ENCODE measurements at places on chromosomes 5 and 9.
A peak's percentile ranks its signal among the peaks of the same experiment; 100 is the strongest.

DNA sequence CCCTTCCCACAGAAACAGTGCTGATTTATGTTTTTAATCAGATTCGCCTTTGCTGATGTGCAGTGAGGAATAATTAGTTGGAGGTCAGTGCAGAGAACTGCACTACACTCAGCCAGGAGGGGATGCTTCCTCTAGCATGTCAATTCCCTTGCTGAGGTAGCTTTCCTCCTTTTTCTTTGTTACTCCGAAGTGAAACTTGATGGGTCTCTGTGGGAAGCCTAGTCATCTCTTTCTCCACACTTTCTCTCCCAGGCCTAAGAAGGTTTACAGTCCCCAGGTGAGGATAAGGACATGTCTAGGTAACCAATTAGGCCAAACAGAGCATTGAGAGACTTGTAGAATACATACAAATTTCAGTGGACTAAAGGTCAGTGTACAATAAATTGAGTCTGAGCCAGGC lies 461.8 kb downstream of the KIF4B start:
- DNase-seq: no peak

DNA sequence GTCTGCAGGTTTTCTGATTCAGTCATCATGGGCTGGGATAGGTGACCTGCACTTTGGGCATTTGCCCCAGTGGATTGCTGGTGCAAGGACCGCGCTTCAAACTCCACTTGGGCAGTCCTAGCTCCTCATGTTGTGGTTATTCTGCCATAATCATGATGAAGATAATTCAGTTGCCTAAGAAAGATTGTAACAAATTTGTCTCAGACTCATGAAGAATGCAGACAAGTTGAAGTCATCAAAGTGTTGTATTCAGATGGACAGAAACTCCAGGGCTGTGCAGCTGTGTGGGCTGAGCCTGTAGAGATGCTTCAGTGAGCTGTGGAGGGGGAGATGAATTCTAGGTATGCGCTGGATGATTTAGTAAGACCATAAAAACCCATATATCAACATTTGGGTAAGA lies 38.5 kb downstream of the TARS1 start:
- no peak for DNase-seq

- DNase-seq: no peak
These were observed 577 bp downstream of the TUT7 start for GRCh38 chr9:86353655-86354010.

GRCh38 chr5:59587489-59588337 lies 305.8 kb downstream of the PDE4D start:
- no peak for DNase-seq

- DNase-seq: no peak
These were observed 38.3 kb upstream of the ZFYVE16 start for GRCh38 chr5:80369521-80369920.

DNA sequence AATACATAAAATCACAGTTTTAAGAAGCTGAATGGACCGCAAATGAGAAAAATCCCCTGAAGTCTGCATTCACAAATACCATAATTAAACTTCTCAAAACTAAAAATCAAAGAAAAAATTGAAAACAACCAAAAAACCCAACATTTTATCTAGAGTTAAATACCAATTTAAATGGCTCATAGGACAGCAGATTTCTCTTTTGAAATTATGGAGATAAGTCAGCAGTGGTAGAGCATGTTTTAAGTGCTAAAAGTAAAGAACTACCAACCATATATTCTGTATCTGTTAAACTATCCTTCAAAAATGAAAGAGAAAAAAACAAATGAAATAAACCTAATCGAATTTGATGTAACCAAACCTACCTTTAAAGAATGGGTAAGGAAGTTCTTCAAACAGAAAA lies 862.8 kb downstream of the TAF11L14 start:
- DNase-seq: no peak

GRCh38 chr9:79408200-79408599 lies 163.6 kb upstream of the TLE4 start:
- no peak for DNase-seq

GRCh38 chr5:169757016-169757415 lies 119.9 kb downstream of the DOCK2 start:
- no peak for DNase-seq

GRCh38 chr9:111839387-111839786 lies 44.6 kb upstream of the SHOC1 start:
- no peak for DNase-seq

- DNase-seq: no peak
These were observed 27.8 kb upstream of the SLC6A19 start for GRCh38 chr5:1173485-1174070.

DNA sequence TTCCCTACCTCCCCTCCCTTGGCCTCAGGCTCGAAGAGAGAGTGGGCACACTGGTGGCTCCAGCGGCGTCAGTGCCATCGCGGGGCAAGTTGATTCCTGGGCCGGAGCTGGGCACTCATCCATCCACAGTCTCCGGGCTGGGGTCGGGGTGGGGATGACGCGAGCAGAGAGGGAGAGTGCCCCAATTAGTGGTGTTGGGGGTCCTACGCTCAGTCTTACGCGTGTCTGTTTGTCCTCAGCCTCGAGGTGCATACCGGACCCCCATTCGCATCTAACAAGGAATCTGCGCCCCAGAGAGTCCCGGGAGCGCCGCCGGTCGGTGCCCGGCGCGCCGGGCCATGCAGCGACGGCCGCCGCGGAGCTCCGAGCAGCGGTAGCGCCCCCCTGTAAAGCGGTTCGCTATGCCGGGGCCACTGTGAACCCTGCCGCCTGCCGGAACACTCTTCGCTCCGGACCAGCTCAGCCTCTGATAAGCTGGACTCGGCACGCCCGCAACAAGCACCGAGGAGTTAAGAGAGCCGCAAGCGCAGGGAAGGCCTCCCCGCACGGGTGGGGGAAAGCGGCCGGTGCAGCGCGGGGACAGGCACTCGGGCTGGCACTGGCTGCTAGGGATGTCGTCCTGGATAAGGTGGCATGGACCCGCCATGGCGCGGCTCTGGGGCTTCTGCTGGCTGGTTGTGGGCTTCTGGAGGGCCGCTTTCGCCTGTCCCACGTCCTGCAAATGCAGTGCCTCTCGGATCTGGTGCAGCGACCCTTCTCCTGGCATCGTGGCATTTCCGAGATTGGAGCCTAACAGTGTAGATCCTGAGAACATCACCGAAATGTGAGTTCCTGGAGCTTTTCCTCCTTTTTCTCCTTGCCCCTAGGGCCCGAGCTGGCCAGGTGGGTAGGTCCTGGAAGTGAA lies 861 bp downstream of the NTRK2 start:
- DNase-seq: no peak

DNA sequence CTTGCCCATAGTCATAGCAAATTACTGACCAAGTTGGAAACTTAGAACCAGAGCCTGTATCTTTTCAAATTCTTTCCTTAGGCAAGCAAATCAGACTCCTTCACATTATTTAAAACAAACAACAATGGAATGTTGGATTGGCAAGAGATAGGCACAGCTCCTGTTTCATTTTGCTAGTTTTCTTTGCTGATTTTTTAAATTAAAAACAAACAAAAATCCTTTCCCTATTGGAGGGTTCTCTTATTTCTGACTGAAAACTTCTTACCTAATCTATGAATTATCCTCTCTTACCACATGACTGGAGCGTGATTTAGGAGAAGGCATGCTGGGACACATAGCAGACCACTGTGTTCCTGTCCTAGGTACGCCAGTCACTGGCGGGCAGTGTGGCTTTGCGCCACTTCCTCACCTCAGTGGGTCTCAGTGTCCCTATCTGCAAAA lies 63.0 kb downstream of the TTC39B start:
- no peak for DNase-seq

- no peak for DNase-seq
These were observed at the start of gene GGTA1 for GRCh38 chr9:121499427-121500164. TSS of gene GGTA1 (minus strand) at chr9:121499844. CDS start at chr9:121467922, 31,922 bp downstream.

DNA sequence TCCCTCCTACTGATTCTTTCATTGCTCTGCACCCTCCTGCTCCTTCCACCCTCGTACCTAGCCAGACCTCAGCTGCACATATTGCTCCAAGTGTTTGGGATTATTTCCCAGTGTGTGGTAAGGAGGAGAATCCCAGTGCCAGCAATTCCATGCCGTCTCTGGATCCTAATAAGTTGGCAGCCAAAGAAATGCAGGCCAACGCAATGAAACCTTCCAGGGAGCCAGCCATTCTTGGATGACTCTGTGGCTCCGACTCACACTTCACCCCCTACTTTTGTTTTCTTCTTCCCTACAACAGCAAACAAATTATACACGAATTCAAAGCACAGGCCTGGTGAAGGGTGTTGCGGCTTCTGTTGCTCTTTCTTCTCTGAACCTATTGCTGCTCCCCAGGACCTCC lies 82.5 kb upstream of the SLC1A3 start:
- DNase-seq: no peak

DNA sequence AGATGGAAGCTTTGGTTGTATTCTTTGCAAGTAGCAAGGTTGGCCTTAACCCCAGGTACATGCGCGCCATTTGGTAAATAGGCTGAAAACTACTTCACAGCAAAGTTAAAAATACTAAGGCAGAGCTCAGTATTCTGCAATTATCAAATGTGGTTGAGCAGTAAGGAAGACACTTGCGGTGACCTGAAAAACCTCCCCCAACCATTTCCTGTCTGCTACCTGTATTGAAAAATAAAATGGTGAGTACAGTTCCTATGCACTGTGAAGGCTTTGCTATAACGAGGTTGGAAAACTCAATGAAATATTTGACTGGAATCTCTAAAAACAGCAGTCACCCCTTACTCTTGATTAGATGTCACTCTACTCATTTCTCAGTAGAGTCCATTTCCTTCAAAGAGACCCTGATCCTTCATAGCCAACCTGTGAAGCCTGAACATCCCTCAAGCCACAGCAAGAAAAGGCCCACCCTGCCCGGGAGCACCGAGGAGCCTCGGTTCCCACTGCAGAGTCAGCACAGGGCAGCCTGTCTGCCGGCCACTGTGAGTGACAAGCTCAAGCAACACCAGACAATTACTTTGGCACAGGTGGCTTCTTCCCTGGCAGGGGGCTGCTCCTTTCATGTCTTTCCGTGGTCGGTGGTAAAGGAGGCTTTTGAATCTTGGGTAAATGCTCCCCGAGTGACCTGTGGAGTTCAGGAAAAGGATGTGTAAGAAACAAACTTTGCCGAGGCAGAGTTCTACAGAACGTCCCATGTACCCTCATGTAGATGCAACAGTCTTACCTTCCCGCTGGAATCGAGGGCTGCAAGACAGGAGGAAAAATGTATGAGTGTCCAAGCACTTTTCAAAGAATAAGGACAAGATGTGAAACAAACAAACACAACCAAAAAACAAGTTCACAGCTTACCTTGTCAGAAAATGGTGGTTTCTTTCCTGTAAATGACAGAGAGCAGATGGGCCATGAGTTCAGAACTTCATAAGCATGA lies 29.6 kb downstream of the C5orf58 start:
- no peak for DNase-seq

DNA sequence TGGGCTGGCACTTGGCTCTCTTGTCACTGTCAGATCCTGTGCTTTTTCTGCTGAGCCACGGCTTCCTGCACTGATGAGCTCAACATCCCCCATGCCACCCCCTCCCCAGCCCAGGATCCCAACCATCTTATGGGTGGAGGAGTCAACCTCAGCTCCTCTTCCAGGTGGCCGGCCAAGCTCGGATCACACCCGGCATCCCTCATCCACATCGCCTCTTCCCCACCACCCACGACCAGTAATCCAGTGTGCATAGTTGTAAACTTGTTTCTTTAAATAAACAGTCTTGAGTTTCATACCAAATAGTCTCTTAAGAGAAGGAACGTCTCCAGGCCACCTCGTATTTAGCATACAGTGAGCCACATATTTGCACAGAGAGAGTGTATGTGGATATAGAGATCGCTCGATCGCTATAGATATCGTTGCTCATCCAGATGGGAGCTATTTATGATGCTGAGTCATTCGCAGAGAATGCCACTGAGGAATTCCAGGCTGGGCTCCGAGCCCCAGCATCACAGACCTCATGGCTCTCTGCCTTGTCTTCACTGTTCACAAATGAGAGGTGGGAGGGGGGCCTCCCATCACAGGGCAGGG lies 61.8 kb upstream of the CPLX2 start:
- no peak for DNase-seq

GRCh38 chr5:180120237-180121101 lies 48.9 kb upstream of the RNF130 start:
- no peak for DNase-seq

DNA sequence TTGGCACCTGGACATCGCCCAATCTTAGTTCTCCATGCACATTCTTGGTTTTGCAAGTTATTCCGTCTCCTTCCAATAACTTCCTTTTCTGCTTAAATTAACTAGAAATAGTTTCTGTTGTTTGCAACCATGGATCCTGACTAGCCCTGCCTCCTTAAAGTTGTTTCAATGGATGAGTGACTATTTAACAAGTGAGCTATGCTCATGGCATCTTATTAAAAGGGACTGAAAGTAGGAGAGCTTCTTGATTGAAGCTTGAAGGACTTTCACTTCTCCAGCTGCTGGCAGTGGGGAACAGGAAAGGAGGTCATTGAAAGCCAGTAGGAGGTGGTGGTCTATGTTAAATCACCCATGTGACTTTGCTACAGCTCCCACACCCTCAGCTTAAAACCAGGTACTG lies 466.8 kb downstream of the ARHGEF28 start:
- no peak for DNase-seq

GRCh38 chr5:128491291-128491690 lies 46.8 kb downstream of the FBN2 start:
- no peak for DNase-seq

GRCh38 chr9:126471084-126471624 lies 142.6 kb upstream of the LMX1B start:
- DNase-seq: peak; percentile 32

GRCh38 chr9:35114840-35115628 lies 628 bp downstream of the ATOSB start:
- no peak for DNase-seq

GRCh38 chr9:38298904-38299303 lies 93.6 kb upstream of the ALDH1B1 start:
- no peak for DNase-seq

DNA sequence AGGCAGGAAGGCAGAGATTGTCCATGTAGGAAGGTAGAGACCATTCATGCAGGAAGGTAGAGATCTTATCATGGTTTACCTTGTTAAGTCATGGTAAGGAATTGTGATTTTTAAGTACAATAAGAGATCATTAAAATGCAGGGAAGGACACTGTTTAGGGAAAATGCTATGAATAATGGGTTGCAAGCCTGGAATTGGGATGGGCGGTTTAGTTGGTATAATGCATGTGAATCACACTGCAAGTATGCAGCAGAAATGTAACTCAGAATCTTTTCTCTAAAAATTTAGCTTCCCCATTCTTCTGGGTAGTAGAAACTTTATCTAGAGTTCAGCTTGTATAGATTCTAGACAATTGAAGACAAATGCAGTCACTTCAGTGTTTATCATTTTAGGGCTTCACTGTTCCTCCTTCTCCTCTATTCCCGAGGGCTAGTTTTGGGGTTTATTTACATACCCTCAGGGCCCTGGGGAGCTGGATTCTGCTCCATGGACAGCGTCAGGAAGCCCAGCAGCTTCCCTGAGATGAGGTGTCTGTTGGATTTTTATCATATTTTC lies 212.0 kb downstream of the SREK1 start:
- DNase-seq: no peak

GRCh38 chr5:172450861-172451695 lies 3.2 kb downstream of the SH3PXD2B start:
- DNase-seq: peak; percentile 13

DNA sequence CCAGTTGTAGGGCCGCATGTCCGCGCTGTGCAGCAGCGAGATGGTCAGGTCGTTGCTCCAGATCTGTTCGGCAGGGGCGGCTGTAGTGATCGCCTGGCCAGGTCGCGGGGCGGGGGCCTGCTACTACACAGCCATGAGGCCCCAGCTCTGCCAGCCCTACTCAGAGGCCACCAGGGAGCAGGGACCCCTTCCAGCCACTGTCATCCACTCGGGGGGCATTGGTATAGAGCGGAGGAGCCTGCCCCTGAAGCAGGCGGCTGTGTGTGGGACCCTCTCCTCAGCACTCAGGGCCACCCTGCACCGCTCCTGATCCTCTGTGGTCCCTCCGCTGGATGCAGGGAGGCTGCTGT lies 1.7 kb downstream of the FBXW5 start:
- no peak for DNase-seq
